AG08395 (cell line): ENCODE measurements at places on chromosomes 3 and 15.
A peak's percentile ranks its signal among the peaks of the same experiment; 100 is the strongest.

- no peak for DNase-seq
Observed at GRCh38 chr3:74621581-74621980, 7.1 kb upstream of the CNTN3 start.

- DNase-seq = peak; percentile 62
Observed at GRCh38 chr3:71258116-71258515, 325.4 kb downstream of the FOXP1 start.

- DNase-seq = no peak
Observed at GRCh38 chr15:39279311-39279710, 301.6 kb upstream of the THBS1 start.

GRCh38 chr3:179542375-179542774 is 20.4 kb upstream of the ACTL6A start:
- no peak for DNase-seq

DNA sequence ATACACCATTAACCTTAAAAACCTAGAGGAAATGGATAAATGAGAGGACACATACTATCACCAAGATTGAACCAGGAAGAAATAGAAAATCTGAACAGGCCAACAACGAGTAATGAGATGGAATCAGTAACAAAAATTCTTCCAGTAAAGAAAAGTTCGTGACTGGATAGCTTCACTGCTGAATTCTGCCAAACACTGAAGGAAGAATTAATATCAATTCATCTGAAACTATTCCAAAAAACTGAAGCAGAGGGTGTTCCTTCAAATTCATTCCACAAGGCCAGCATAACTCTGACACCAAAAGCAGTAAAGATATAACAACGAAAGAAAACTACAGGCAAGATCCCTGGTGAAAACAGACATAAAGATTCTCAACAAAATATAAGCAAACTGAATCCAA is 195.8 kb upstream of the GPR149 start:
- DNase-seq = no peak

DNA sequence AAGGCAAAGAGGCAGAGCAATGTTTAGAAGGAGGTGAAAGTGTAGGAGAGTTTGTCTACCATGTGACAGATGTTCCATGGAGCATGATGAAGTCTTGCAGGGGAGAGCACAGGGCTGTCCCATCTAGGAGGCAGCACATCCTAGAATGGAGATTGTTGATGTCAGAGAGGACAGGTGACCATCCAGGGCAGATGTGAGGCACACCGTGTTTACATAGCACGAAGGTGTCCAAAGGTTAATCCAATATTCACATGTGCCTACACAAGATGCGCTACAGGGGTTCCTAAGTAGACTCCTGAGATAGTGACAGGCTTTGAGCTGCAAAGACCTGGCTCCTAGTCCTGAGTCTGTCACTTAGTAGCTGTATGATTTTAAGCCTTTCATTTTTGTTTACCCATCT is 219.3 kb upstream of the SLCO3A1 start:
- no peak for DNase-seq

GRCh38 chr3:52830535-52831258 is at the start of gene ITIH4:
ITIH4 (minus strand) TSS chr3:52830672; CDS start chr3:52830642, 30 bp downstream.
- no peak for DNase-seq

DNA sequence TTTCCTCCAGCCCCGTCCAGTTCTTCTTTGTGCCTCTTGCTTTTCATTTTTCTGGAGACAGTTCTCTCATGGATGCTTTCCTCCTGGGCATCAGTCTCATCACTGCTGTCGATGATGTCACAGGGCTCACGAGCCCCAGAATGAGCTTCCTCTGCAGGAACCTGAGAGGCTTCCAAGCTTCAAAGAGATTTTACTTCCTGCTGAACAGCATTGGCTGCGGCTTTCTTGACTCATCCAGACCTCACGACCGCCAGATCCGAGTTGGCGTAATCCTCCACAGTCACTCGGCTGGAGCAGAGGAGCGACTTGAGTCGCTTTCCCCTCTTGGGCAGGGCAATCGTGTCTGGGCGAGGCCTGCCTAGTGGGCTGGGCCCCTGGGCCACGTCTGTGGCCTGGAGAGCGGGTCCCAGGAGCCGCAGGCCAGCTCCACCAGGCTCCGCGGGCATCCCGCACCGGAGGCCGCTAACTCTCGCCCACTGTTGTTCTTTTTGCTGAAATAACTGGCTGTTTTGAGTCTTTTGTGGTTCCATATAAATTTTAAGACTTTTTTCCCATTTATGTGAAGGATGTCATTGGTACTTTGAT is 20.8 kb upstream of the FAN1 start:
- DNase-seq = no peak

DNA sequence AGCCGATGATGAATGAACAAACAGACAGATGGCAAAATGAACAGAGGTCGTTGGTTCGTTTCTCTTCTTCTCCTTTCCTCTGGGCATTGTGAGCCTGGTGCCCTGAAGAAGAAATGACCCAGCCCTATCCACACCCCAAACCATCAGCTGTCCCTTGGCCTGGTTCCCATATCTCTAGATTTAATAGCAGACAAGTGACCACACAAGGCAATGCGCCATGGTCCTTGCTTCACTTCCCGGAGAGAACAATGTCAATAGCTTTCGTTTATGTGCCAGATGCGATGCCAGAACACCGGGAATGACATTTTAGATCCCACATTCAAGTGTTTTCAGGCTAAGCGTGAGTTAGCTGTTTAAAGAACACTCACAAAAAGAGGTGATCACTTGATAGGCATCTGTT is 17.7 kb downstream of the POC1A start:
- DNase-seq = no peak

DNA sequence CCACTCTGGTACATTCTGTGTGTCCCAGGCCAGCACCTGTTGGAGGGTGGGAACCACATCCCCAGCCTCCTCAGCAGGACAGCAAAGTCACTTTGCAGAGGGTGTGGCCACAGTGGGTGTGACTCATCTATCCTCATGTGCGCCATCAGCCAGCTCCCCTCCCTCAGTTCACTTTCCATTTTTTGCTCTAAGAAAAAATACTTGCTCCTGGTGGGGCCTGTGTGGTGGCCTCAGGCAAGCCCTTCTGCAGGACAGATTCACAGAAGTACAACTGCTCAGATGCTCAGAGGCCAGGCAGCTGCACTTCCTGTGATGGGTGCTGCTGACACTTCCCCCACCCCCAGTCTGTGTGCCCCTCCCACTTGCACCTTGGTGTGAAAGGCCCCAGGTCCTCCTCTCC is 78.3 kb upstream of the ALDH1L1 start:
- no peak for DNase-seq

DNA sequence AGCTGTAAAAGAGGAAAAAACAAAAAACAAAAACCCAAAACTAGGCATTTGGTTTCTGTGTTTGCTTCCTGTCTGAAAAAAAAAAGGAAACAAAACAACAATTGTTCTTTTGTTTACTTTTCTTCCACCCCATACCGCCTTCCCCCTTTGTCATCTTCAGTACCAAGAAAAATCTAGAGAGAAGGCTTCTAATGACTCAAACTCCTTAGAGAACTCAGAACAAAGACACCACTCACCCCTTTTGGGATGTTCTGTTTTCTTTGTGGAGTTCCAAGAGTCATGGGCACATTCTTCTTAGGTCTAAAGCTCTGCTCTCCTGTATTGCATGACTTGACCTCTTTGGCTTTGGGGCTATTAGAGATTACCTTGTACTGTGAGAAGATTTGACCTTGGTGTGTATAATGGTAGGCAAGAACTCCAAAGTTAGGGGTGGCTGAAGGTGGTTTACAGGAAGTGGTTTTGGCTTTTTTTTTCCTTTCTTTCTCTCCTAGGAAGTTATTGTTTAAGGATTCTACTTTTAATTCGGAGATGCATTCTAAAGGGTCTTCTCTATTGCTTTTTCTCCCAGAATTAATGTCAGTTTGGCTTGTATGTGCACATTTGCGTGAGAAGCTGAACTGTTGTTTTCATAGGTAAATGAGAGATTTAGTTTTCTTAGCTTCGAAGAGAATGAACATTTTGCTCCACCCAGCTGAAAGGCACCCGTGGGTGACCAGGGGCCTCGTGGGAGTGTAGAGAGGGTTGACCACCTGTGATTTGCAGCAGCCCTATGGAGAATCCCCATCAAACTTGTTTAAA is 39.5 kb upstream of the ZBTB20 start:
- DNase-seq = no peak

GRCh38 chr3:197362081-197362480 is 63.7 kb upstream of the DLG1 start:
- no peak for DNase-seq

- no peak for DNase-seq
Observed at GRCh38 chr15:71379893-71380292, 264.6 kb downstream of the THSD4 start.

GRCh38 chr3:40663280-40663679 is 138.5 kb downstream of the ZNF621 start:
- no peak for DNase-seq

- DNase-seq = no peak
Observed at GRCh38 chr3:77038930-77039605, 831 bp upstream of the ROBO2 start.

DNA sequence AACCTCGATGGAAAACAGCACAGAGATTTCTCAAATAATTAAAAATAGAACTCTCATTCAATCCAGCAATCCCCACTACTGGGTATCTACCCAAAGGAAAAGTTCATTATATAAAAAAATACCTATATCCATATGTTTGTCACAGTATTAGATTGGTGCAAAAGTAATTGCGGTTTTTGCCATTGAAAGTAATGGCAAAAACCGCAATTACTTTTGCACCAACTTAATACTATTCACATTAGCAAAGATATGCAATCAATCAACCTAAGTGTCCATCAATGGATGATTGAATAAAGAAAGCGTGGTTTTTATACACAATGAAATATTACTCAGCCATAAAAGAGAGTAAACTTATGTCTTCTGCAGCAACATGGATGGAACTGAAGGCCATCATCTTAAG is 12.2 kb upstream of the CCDC54 start:
- DNase-seq = no peak

DNA sequence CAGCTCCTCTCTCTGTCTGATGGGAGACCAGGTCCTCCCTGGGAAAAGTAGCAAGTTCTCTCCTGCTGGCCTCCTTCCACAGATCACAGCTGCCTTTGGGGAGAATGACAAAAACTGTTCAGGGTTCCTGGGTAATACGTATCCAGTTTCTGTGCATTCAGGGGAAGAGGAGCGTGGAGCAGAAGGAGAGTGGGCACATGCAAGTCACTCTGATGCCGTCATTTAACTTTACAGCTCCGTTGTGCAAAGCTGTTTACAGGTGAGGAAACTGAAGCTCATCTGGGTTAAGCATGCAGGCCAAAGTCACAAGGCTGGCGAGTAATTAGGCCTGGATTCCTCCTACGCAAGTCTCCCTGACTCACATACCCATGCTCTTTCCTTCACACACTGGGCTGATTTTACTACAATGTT is 7.5 kb upstream of the TM4SF1 start:
- peak; percentile 84 for DNase-seq

DNA sequence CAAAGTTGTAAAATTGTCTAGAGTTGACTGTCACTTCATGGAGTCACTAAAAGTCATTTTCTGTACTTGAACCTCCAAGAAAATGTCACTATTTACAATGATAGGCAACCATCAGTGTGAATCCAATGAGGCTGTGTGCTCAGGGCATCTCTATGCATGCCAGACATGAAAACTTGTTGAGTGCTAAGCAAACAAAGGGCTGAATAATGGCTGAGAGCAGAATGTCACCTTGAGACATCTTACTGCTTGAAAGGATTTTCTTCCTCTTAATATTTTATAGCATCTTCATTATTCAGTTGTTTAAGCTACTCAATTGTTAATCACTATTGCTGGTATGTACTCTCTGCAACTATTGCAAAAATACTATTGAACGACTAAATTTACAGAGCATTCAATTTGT is 184.7 kb downstream of the PLCH1 start:
- no peak for DNase-seq

DNA sequence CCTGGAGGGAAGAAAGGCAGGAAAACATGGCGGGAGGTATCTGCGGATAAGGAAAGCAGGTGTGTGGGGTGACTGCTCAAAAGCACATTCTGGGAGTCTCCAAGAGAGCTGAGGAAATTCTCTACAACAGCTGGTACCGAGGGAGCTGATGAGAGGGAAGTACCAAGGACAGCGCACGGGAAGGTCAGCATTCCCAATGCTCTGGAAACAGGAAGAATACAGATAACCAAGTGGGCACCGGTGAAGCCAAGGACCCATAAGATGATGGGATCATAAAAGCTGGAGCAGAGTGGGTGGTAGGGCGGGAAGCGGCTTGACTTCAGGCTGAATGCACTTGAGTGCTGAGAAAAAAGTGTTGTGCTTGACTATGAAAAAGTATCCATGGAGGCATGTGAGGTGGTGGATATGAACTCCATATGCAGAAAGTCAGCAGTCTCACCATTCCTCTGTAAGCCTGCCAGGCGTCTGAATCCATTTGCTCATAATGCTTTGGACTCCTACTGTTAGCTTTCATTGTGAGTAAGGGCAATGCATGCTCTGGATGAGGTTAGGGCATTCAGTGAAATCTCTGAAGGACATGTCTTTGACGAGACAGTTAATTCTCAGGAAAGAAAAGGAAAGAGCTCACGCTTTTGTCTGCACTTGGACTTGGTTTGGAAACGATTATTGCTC is 215.5 kb downstream of the NR1D2 start:
- peak; percentile 29 for DNase-seq

DNA sequence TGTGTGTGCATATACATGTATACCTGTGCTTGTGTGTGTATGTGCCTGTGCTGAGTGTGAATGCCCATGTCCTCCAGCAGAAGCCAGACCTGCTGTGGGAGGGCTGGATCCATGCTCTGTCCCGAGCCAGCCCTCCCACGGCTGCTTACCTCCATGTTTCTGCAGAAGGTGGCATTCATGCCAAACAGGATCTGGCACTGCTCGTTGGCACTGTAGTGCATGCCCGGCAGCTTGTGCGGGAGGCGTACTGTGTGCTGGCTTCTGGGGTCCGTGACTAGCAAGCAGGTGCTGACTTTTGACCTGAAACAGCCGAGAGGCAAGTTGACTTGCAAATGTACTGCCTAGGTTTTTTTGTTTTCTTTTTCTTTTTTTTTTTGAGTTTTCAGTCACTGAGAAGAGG is 189.3 kb downstream of the ADAMTS17 start:
- DNase-seq = no peak

GRCh38 chr15:76084256-76084655 is 24.5 kb downstream of the TMEM266 start:
- no peak for DNase-seq

DNA sequence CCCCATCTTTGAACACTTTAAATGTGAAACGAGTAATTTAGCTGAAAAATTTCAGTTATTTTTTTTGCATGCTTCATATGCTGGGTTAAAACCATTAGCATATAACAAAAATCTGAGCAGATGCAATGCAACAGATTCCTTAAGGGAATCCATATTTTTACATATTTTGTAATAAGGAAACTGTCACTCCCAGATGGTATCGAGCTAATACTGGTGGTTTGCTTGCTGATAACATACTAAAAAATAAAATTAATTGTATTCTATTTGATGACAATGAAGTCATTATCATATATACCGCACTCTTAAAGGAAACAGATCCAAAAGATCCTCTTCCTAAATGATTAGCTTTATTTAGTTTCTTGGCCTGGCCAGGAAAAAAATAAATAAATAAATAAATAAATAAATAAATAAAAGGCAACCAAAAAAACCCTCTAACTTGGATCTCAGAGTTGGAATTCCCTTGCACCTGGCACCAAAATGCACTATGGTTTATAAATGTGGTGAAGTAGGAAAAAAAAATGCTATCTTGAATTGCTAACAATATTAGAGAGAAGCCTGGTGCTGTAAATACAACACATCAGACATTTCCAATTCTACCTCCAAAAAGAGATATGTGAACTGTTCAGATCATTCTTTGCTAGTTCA is 503.2 kb upstream of the ARRDC4 start:
- DNase-seq = no peak
